ENCODE measurements at places on chromosomes 6 and 20.

GRCh38 chr6:89483111-89483720 lies 50.3 kb downstream of the ANKRD6 start:
- DNase-seq, result no peak

DNA sequence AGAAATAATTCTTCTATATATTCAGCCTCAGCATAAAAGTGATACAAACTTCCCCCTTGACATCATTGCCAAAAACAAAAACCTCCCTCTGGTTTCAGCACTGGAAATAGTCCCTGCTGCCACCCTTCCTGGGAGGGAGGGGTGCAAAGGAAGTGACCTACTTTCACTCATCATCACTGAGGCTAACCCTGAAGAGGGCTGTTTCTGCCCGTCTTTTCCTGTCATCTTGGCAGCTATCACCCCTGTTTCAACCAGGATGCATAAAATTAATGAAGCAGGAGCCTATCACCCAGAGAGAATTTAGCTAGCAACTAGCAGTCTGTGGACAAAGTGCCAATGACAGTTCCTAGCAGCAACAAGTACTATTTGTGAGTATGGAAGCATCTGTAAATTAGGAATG lies 397.8 kb downstream of the LAMA2 start:
- peak; percentile 11 for DNase-seq

DNA sequence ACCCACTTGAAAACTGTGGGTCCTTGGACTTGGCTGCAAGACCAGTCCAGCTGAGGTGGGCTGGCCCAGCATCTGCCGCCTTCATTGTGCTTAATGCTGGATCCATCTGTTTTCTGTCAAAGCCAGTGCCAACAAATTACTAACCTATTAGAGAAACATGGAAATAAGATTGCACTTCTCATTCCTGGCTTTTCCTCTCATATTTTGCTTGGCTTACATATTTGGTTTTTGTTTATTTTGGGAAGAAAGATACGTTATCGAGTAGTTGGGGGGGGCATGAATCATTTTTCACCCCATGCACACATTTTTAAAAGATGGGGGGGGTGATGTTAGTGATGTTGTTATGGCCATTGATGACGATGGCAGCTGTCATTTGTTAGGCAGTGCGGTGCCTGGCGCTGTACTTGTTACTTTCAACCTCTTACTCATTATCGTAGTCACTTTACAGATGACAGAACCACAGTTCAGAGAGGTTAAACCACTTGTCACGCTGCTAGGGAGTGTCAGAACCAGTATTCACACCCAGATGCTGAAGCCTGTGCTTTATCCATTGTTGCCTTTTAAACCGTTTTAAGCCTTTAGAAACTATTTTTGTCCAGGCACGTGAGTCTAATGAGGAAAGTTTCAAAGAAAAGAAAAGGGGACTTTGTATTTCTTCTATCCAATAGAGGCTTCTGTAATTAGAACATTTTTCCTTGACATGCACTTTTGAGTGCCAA lies 180.0 kb downstream of the TMEM242 start:
- DNase-seq, result no peak

DNA sequence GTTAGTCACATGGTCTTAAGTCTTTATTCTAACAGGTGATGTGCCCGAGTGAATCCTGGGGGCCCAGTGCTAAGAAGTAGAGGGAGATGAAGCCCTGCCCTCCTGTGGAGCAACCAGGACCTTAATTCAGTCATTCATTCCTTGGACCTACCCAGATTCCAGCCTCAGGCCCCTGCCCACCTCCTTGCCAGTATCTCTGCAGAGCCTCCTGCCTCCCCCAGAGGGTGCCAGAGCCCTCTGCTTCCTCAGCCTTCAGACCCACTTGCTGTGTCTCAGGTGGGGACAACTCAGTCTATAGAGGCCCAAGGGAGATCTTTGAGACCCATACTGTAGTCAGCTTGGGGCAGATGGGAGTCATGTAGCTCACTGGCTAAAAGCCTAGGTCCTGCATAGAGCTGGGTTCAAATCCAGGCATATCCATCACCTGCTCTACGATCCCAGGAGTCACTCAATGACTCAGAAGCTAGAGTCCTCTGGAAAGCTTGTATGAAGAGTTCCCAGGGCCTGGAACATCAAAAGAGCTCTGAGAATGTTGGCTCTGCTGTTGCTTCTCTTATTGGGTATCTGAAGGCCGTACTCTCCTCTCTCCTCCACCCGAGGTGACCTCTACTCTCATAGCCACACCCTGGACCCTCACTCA lies 3.9 kb upstream of the SIGLEC1 start:
- no peak for DNase-seq

DNA sequence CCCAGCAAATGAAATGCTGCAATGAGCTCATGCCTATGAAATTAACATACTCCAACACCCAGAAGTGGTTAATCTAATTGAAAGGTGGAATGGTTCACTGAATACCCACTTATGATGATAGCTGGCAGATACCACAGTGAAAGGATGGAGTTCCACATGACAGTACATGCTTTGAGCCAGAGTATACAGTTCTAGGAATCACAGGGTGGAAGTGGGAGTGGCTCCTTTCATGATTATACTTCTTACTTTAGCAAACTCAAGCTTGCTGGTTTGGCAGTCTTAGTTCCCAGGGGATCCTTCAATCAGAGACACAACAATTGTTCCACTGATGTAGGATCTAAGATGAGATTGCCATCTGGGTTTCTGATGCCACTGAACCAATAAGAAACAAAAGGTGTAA lies 21.5 kb downstream of the CD164 start:
- DNase-seq, result no peak

DNA sequence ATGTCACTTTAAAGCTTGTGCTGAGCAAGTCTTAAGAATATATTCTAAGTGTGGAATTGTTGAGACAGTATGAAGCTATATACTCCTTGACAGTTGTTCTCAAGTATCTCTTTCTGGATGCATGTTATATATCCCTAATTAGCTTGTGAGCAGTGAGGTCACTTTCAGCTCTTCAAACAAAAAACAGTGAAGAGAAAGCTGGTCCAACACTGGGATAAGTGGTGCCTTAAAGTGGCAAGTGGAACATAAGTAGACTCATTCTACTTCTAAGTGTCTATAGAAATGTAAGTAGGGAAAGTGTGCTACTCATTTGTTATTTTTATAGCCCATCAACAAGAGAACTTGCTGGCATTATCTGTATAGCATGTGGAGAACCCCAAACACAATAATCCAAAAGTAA lies 133.1 kb upstream of the BACH2 start:
- no peak for DNase-seq

DNA sequence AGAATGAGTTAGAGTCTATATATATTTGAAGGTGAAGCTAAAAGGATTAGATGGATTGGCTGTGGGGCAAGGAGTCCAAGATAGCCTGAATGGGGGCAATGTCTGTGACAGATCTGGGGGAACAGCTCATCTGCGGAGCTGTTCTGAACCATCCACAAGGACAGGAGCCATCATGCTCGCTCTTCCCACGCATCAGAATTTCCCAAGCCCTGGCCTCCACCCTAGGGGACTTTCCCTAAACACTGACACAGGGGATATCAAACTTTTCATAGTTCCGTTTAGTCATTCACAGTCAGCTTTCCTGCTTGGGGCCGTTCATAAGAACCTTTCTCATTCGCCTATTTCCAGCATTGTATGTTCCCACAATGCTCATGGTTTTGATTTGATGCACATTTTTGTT lies 37.6 kb upstream of the CCN6 start:
- DNase-seq, result peak; percentile 49

- DNase-seq, result no peak
These were observed 643.8 kb upstream of the AGPAT4 start for GRCh38 chr6:161917645-161918044.

DNA sequence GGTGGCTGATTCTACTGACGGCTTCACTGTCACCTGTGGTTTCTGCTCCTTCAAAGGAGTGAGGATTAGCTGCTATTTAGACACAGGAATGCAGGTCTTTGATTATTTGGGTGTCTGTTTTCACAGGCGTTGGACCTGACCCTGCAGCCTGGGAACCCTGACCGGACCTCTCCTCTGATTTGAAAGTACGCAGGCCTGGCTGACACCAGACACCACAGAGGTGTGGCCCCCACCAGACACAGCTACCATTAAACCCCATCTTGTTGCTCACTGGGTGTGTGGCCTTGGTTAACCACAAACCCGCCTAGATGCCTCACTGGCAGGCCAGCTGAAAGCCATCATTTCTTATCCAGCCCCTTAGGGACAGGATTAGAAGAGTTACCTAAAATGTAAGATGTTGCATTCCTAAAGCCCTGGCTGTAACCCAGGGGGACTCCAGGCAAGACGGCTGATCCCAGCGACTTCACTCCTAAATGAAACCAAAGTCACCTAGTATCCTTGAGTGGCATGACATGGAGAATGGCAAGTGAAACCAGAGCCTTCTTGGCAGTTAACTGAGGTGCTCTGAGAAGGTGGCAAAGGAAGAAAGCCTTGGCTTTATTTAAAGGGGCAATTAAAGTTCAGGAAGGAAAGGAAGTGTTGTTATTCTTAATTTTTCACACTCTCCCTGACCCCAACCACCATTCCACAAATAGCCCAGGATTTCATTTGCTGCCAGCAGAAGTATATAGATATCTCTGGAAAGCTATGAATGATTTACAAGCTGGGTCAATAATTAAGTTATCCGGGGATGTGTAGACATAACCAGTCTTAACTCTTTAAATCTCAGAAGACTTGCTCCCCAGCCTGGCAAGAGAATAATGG lies 169.9 kb downstream of the QRSL1 start:
- no peak for DNase-seq

DNA sequence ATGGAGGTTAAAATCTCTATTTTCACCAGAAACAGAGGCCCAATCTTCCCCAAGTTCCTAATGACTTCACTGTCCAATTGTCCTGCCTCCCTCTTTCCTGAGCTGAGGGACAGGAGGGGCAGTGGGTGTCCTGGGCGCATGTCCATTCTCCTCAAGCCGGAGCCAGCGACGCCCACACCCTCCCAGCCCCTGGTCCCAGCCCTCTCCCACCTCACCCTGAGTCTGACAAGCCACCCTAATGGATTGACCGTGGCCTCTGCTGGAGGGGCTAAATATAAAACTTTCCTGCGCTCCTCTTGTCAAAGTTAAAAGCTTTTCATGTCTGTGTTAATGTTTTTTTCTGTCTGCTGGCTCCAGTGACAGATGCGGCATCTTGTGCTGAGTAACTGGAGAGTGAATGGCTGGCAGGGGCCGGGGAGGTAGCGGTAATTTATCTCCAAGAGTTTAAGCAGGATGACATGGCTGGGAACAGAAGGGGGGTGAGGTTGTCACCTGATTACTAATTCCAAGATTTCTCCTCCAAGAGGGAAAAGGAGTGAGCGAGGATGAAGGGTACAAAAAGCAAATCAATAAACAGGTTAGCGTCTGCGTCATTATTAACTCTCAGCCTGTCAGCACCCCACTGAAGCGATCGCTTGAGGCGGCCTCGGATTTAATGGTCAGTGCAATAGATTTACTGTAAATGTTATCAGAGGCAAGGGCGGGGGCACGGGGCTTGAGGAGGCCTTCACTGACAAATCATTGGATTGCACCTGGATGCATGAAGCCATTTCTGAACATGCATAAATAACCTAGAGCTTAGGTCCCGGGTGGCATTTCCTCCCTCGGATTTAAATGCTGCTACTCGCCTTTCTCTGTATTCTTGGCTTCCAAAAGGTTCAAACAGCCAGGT lies 118.1 kb upstream of the MAFB start:
- no peak for DNase-seq

- no peak for DNase-seq
These were observed 263.7 kb downstream of the BMP2 start for GRCh38 chr20:7031222-7031621.

- DNase-seq, result no peak
These were observed 59.6 kb upstream of the ESR1 start for GRCh38 chr6:151747896-151748295.

GRCh38 chr6:113276601-113277000 lies 580.5 kb upstream of the MARCKS start:
- DNase-seq, result no peak

GRCh38 chr20:46242390-46242789 lies 65.9 kb downstream of the CDH22 start:
- no peak for DNase-seq

DNA sequence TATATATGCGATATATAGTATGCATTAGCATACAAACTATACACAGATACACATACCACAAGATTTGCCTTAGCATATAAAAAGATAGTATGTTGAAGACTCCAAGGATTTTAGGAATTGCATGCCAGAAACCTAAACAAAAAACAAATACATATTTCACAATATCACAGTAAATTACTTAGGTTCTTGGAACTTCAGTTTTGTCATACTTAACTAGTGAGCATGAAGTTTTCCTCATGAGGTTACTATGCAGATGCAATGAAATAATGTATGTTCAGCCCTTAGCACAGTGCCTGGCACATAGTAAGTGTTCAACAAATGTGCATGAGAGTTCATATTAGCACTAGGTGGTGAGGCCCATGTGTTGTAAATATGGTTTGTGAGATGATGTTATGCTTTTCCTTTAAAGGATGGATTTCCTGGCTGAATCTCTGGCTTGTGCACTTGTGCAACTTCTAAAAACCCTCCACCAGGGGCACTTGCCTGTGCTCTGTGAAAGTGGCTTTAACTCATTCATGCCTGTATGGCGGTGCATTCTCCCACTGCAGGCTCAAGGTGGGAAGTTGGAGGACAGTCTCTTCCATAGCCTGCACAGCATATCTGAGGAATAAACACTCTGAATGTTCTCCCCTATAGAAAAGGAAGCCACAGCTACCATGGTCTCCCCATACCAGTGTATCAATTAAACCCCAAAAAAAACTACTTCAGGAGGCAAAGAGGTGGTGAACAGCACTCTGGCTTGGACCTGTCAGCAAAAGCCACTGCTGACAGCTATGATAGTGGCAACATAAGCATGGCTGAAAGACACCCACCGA lies 624.1 kb upstream of the CDH4 start:
- DNase-seq, result no peak

- DNase-seq, result no peak
These were observed 309.5 kb downstream of the TSHZ2 start for GRCh38 chr20:53281557-53282117.

DNA sequence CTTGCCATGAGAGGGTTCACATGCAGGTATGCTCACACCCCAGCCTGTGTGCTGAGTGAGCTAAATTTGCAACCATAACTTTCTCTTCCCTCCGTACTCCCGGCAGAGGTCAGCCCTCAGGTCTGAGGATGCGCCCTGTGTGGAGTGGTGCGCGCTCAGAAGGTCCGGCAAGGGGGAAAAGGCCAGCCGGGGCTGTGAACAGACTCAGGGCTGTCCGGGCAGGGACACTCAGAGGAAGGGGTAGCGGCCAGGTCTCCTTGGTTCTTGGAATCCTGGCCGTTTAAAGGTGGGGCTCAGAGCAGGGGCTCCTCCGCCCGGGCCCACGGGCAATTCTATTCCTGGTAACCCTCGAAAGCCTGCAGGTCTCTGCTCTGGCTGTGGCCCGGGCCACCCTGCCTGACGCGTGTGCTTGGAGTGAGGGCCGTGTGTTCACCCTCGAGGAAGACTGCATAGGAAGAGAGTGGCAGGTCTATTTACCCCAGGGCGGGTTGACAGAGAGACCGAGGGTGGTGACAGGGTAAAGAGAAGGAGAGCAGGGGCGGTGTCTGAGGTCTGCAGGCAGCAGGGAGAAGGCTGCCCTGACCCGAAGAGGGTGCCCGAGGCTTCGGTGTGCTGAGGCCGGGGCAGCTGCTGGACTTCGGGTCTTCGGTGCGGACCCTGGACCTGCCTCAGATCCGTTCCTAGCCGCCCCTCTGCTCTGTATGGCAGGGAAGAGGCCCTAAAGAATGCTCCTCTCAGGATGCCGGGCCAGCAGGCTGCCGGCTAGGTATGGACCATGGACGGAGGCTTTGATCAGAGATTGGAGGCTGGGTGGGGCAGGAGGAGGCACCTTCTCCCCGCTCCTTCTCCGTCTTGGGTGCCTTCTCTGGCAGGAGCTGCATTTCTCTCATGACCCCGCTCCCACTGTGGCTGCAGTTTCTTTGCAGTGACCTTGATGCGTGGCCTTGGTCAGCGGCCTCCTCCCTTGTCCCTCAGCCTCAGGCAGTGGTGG lies 131.1 kb upstream of the ARMC2 start:
- DNase-seq, result no peak

GRCh38 chr6:20678831-20679352 lies 144.6 kb downstream of the CDKAL1 start:
- DNase-seq, result no peak

All from activated CD4-positive, alpha-beta T cell treated with anti-CD3 and anti-CD28 coated beads, Interleukin-2, amount 50 U/mL, for 24 hours (primary cell).